CD4-positive, alpha-beta T cell treated with Interleukin-21 for 1 hour (primary cell): ENCODE measurements at places on chromosomes 7 and 10.

GRCh38 chr7:116899308-116899707 lies 36.9 kb downstream of the CAPZA2 start:
- DNase-seq, result no peak

- DNase-seq, result peak; percentile 7
These were observed 167.6 kb downstream of the ZNF365 start for GRCh38 chr10:62541811-62542210.

DNA sequence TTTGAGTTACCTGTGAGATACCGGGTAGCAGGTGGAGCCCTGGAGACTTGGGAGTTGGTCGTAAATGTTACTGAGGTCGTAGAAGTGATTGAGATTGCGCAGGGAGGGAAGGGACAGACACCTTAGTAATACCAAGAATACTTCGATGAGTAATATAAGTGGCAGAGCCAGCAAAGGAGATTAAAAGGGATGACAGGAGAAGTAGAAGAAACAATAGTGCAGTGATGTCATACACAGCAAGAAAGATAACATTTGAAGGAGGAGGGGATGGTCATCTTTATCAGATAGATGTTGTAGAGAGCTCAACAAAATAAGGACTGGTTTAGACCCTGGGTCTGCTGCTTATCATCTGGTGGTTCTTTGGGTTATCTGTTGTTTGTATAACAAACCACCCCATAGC lies 5.0 kb downstream of the BCCIP start:
- no peak for DNase-seq

GRCh38 chr10:30782537-30783461 lies 153.2 kb upstream of the LYZL2 start:
- no peak for DNase-seq

- DNase-seq, result no peak
These were observed 27.1 kb upstream of the HABP2 start for GRCh38 chr10:113525713-113526112.

- DNase-seq, result no peak
These were observed 200.0 kb downstream of the HIBADH start for GRCh38 chr7:27462575-27463270.

- no peak for DNase-seq
These were observed 19.6 kb downstream of the AKR1C1 start for GRCh38 chr10:4982764-4983226.

DNA sequence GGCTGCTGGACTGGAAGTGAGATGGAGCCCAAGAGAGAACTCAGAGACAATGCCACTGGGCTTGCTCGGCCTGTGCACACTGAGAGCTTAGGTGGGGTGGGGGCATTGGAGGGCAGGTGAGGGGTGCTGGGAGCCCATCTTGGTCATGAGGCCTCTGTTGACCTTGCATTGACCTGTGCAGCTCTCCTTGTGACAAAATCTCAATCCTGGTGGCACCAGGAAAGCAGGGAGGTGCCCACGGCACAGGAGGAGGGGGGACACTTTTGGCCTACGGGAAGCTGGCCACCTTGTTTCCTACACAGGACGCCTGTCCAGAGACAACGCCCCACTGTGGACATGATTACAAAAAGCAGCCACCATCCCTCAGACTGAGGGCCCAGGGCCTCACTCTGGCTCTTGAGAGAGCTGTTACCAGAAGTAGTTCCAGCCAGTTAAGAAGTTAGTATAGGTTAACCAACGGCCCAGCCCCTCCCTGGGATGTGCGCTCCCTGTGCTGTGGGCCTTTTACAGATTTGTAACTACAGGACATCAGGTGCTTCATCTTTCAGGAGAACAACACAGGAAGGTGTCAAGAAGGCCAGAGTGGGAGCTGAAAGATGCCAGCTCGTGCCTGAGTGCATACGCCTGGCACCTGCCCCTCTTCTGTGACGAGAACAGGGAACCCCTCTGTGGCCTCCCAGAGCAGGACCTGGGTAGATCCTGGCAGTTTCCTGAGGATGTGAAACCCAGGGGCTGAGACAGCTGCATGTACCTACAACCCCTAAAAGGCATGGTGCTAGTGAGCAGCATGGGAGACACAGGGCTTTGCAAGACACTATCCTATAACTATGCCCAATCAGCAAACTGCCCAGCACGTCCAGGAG lies 10.3 kb downstream of the PKD1L1 start:
- DNase-seq, result no peak

- no peak for DNase-seq
These were observed 96.9 kb downstream of the RTKN2 start for GRCh38 chr10:62171791-62172190.

DNA sequence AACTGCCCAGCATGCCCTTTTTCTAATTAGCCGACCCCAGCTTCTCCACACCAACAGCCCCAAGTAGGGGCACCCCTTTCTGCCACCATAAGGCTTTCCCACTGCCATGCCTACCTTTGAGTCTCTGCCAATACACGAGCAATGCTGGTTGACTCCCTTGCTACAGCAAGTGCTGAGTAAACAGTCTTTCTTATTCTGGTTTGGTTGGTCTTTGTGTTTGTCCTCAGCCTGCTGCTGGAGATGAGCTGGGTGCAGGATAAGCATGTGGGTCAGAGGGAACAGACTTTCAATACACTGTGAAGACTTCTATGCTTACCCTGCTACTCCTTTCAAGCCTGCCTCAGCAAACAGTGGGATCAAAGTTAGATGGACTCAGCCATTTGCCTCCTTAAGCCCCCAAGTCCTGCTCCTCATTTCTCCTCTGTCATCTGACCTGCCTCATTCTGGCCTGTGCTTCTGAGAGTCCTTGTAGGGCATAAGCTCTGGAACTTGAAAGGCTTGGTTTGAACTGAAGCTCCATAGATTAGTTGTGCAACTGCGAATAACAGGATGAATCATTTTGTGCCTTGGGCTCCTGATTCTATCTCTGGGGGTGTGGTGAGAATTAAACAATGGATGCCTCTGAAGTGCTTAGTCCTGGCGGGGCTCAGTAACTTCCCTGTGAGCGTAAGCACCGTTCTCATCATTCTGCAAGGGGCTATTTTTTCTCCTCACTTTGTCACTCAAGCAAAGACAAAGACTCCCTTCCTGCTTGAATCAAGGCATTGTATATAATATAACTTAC lies 533.8 kb upstream of the DPP6 start:
- DNase-seq, result no peak

DNA sequence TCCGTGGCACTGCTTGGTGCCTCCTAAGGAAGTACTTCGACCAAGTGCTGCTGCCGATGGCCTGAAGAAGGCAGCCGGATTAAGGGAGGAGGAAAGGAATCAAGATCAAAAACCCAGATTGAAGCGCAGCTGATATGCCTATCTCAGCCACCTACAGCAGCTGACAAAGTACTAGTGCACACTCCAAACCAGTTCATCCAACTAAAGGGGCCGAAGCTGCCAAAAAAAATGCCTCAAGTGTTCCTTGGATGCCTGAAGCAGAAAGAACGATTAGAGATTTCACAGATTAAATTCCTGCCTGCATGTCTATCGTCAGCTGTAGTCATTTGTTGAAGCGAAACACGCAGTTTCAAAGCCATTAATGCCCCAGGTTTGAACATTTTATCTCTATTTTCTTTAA lies 65.7 kb downstream of the TNRC18 start:
- no peak for DNase-seq

DNA sequence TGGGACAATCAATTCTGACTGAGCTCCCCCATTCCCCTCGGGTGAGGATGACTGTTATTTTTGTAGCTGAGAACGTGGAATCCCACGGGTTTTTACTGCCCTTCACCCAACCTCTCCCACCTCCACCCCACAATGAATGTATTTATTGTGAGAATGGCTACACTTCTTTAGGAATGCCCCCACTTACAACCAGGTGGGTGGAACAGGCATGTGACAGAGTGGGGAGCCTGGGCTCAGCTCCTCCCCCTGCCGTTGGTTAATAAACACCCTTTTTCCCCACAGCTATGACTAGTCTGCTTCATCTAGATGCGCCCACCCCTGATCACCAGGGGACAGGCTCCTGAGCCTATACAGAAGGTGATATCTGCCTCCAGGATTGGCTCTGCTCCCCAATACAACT lies 2.0 kb downstream of the MRPL43 start:
- DNase-seq, result no peak

DNA sequence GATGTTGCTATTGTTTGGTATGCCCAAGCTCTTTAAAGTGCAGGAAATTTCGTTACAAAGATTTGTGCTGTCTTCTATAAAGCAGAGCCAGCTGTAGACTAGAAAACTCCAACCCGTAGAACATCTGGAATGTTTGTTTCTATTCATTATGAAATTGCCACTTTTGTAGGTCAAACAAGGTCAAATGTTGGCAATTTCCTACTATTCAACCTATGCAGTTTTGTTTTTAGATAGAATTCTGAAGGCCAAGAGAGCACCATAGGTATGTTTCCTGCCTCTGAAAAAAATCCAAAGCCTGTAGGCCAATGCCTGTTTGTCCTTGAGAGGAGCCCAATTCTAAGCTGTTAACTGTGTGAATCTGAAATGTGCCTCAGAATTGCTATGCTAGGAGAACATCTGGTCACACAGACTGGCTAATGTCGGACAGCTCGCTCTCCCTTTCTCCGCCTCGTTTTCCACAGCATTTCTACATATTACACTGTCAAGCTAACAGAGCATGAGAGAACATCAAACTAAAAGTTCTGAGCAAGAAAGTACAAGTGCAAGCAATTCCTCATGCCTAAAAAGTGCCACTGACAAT lies 267.2 kb upstream of the LRGUK start:
- no peak for DNase-seq
